ENCODE measurements at places on chromosomes 2 and 18. TPM values are rescaled to one million over a fixed set of nuclear protein-coding genes. Genes with fewer than 3 reads are reported as not detected.

Gene ATP5F1A
- 199 TPM for total RNA-seq

Gene LAMA3
- 19.2 TPM for total RNA-seq

Gene TFPI
- total RNA-seq, result 32.6 TPM

Gene OR6B2
- not detected for total RNA-seq

- no peak for DNase-seq
These were observed 12.2 kb downstream of the PLEK start for GRCh38 chr2:68377137-68377780.

- DNase-seq, result no peak
These were observed 252.2 kb upstream of the RBBP8 start for GRCh38 chr18:22680944-22681343.

DNA sequence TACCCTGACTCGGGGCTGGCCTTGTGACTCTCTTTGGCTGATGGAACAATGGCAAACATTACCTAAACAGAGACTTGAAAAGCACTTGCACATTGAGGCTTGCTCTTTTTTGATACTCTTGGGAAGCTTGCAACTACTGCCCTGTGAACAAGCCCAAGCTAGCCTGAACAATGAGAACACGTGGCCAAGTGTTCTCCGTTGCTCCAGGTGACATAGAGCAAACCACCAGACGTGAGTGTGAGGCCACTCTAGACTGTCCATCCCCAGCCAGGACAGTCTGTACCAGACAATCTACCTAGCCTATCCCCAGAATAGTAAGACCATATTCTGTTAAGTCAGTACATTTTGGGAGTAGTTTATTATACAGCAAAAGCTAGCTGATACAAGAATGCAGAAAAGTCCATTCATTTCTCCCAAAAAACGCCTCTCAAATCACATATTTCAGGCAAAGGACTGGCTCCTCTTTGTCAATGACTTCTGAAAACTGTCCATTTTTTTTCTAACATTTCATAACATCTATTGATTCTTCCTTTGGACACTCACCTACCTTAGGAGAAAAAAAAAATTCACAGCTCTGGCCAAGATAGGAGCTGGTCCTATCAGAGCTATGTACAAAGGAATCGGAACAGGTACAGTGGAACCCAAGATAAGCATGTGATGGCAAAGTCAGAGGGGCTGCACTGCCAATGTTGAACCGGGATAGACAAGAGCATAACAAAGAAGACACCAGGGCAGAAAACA is 142.1 kb upstream of the PKDCC start:
- DNase-seq, result no peak

- DNase-seq, result no peak
These were observed 78.4 kb downstream of the CCDC93 start for GRCh38 chr2:117935456-117935855.

- no peak for DNase-seq
These were observed 41.6 kb upstream of the NRP2 start for GRCh38 chr2:205640716-205641115.

DNA sequence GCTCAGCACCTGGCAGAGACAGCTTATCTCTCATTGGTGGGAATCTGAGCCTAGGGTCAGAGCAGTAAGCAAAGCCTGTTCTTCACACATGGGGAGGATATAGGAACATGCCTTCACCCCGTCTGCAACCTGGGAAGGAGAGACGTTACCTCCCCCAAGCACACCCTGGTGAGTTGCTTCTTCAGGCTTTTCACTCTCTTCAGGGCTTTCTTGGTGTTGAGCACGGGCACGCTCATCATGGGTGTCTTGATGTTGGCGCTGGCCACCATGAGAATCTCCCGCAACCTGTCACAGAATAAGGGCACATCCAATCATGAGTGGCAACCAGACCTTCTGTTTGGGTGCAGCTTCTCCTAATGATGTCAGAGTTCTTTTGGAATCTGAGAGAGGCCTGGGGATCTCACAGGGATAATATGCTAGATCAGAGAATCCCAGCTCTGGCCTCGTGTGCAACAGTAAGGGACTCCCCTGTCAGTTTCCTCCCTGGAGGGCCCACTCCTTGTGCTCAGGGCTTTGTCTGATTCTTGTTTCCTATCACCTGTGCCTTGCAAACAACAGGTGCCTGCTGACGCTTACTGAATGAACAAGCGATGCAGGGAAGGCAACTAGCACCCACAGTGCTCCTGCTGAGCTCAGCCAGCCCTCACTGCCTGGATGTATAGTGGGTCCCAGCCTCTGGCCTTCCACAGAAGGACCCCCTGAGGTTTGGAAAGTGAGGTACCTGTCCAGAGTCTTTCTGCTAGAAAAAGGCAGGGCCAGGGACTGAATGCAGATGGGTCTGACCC is 66.3 kb downstream of the POLR1A start:
- no peak for DNase-seq

DNA sequence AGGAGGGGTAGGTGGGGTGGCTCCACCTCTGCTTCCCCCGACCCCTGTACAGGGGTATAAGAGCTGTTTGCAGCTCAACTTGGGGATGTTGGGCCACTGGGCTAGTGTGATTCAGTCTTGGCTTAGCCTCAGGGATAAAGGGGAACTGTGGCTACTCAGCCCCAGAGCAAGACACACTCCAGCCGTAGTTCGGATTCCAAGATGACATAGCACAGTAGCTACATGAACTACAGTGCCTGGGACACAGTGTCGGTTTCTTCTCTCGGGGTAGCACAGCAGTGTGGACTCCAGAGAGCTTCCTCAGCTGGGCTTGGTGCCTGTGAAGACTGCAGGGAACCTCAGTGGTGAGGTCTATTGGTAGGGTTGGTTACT is 21.1 kb downstream of the CARF start:
- DNase-seq, result no peak

DNA sequence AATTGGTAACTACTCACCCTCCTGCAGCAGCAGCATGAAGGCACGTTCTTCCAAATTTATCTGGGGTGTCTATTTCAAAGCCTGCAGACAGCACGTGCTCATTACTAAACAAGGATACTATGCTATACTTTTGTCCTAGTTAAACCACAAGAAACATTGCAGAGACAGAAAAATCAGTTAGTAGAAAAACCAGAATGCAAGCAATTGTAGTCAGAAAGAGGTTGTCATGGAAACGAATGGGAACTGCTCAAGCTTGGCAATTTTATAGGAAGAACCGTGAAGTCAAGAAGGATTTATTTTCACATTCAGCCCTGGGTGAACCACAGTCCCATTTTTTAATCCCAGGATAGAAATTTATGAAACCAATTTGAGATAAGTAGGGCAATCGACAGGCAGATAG is 162.2 kb upstream of the PGAP1 start:
- DNase-seq, result peak; percentile 44

GRCh38 chr18:76388891-76389423 is 106.1 kb downstream of the ZNF516 start:
- DNase-seq, result no peak

DNA sequence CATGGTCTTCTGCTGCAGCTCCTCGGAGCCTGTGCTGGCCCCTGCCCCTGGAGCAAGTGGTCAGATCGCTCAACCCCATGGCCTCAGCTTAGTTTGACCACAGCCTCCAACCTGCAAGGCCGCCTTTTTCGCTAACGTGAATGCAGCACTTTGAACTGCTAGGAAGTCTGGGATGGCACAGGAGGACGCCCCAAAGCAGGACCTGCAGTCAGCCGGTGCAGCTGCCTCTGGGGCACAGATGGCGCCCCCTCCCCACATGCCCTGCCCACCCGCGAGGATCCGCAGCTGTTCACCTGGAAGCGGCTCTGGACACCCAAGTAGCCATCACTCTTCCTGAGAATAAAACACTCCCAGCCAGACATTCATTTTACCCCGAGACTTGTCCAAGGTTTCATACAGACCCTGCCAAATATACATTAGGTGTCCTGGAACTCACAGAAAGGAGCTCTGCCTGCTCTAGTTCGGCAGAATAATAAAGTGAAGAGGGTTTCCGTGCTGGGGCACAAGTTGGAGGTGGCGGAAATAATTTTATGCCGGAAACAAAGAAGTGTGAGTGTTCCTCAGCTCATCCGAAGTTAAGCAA is 510.1 kb downstream of the EIPR1 start:
- no peak for DNase-seq

DNA sequence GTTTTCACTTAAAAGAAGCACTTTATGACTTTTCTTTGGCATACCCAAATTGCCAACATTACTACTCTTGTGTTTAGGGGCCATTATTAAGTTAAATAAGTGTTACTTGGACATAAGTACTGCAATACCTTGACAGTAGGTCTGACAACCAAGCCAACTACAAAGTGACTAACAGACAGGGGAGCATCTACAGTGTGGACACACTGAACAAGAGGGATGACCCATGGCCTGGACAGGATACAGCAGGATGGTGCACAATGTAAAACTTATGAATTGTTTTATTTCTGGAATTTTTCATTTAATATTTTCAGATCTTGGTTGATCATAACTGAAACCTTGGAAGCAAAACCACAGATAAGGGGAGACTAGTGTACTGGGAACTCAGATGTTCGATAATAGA is 4.0 kb upstream of the INPP1 start:
- DNase-seq, result no peak

DNA sequence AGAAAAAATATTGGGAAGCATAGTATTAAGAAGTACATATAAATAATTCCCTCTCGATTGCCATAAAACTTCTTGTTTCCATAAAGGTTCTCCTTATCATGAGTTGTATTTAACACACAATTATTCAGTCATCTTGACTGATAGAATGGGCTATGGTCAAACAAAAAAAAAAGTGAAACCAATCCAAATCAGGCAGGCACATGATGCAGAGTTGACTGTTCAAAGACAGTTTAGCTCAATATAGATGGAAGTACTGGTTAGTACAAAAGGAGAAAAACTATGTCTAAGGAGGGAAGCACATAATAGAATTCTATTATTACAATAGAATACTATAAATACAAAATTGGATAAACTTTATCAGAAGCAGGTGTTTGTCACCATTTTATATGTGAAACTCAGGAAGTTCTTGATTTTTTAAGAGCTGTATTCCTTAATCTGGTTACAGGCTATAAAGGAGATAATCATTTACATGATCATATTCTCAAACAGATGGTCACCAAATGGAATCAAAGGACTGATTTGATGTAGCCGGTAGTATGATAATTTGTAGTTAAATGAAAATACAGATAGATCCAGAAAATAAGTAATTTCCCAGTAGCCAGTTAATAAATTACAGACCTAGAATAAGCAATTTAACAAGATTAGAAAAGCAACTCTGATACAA is 18.2 kb upstream of the CALCRL start:
- DNase-seq, result no peak

- DNase-seq, result no peak
These were observed 252.4 kb upstream of the SALL3 start for GRCh38 chr18:78727057-78727739.

DNA sequence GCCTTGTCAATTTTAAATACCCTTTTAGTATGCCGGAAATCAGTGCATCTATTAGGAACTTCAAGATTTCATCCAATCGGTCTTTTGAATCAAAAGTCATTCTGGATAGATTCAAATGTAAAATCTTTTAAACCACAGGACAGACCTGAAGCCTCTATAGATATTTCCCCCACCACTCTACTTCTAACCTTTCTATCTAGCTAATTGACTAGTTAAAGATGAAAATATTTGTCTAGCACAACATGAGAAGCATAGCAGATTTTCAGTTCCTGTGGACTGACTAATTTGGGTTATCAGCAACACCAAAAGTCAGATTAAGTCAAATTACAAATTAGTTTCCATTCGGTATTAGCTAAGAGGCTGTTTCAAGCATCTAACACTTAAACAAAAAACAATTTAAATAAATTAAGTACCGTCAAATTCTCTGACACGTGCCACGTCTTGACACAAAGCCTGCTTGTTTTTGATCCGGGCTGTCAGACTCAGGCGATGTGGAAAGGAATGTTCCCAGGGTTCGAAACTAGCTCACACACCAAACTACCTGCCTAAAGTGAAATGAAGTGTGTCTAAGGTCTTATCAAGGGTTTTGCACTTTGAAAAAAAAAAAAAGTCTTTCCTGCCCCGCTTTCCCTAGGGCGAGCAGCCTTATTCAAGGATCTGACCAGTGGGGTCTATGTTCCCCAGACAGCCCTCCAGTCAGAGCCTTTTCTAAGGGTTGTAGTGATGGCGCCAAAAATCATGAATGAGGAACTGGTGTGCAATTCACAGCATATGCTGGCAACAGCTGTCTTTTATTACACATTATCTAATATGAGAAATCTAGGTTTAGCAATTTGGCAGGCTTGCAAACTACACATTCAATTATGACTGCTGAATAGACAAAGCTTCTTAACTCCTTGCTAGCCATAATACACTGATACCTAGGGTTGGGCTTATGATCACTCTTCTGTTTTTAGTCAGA is 4.7 kb downstream of the CYTIP start:
- no peak for DNase-seq

GRCh38 chr2:20370191-20370590 is 19.5 kb upstream of the PUM2 start:
- no peak for DNase-seq

- no peak for DNase-seq
These were observed 105.7 kb upstream of the GPC1 start for GRCh38 chr2:240329778-240330177.

DNA sequence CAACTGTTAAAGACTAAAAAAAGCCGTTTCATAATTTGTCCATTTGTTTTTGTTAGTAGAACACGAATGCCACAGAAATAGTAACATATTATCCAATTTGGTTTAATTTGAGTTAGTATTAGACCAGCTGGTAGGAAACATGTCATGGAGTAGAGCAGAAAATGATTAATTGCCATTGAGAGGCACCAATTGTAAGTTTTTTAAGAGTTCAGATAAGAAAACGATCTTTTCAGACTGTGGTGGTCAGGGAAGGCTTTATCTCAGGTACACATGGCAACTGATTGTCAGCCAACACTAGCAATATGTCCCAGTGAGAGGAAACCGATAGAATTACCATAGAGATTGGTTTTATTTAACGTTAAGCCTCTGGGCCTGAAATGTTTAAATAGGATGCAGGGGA is 438.2 kb upstream of the MAP2 start:
- no peak for DNase-seq

GRCh38 chr2:1707771-1708418 is 36.4 kb downstream of the PXDN start:
- DNase-seq, result no peak

- peak; percentile 93 for DNase-seq
These were observed 995 bp upstream of the RTN4 start for GRCh38 chr2:55051026-55051866.

DNA sequence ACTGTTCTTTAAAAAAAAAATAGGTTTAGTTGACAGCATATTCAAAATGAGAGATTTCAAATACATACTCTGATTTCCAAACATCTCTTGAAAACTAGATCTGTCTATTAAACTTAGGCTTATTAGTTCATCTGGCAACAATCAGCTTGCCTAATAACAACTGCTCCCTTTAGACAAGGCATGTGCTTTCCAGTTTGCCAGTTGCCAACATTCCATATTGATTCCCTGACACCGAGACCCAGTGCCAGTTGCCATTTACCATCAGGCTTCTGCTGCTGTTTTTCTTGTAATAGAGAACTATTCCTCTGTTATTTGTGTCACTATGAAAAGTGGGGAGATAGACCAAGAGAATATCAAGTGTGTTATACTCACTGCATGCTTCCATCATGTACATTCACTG is 256.0 kb downstream of the C1D start:
- DNase-seq, result no peak

- no peak for DNase-seq
These were observed 11.1 kb downstream of the TRAPPC8 start for GRCh38 chr18:31931886-31932240.
